ENCODE measurements at places on chromosomes 4 and X.

DNA sequence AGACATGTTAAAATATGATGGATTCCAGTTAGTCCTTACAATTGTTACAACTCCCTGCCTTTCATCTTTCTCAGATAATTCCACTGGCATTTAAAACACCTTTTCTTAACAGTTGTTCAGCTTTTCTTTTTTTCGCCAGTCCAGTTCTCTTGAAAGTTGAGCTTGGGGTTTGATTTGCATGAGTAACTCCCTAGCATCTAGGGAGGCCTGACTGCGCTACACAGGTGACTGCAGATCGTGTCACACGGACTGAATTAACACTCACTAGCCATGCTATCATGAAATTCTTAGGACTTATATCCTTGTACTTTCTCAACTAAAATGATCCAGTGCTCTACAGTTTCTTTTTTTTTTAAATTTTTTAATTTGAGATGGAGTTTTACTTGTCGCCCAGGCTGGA, 69.8 kb downstream of the ARHGAP24 start:
- no peak for DNase-seq

GRCh38 chr4:145930592-145930991, 8.0 kb downstream of the ZNF827 start:
- DNase-seq, result no peak

DNA sequence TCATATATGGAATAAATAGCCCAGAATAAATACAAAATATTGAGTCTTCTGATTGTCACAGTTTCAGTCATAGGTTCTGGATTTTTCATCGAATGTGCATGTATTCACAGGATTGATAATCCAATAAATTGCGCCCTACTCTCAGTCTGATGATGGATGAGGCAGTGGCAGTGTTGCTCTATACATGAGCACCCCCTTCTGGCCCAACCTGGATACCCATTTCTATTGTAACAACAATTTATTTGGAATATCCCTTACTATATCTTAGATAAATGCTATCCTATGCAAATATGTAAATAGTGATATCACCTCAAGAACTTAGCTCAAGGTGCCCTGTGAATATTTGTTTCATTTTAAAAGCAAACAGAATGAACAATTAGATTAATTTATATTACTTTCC, 733.7 kb upstream of the PABPC4L start:
- DNase-seq, result no peak

DNA sequence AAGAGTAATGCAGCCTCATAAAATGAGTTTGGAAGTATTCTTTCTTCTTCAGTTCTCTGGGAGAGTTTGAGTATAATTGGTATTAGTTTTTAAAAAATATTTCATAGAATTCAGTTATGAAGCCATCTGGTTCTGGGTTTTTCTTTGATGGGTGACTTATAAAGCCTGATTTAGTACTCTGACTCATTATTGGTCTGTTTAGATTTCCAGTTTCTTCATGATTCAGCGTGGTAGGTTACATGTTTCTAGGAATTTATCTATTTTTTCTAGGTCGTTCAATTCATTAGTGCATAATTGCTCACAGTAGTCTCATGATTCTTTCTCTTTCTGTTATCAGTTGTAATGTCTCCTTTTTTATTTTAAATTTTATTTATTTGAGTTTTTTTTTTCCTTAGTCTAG, 111.2 kb downstream of the CEP44 start:
- DNase-seq, result no peak

DNA sequence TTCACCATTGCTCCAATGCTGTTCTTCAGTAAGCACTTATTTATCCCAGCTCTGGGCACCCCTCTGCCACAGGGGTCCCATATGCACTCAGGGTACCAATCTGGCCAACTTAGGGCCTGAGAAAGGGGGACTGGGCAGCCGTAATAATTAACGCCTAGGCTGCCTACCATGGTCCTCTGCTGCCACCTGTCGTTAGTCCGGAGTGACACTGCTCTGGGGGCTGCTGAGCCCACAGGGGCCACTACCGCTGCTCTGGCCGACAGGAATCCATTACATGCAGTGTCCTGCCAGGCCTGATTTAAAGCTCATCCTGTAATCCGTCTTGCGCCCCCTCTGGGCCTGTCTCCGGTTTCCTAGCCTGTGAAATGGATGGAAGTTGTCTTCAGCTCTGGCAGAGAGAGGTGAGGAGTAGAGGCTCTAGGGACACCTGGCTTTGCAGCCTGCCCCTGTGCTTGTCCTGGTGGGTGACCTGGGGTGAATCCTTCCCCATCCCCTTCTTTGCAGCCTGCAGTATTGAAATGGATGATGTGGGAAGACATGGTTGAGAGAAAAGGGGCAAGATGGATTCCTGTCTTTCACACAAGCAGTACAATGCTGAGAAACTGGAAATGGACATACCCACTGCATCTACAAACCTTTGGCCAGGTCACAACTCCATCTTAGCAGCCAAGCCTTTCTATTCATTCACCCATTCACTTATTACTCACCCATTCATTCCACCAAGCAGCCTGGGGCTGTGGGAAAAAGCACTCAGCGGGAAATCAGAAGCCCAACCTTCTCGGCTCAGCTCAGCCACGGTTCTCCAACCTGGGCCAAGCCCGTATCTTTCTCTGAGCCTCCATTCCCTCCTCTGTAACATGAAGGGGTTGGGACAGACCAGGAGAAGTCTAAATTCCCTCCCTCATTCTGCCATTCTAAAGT, 116.3 kb upstream of the NALF2 start:
- DNase-seq, result no peak

- no peak for DNase-seq
These were observed 9.3 kb downstream of the CCDC160 start for GRCh38 chrX:134246282-134246681.

DNA sequence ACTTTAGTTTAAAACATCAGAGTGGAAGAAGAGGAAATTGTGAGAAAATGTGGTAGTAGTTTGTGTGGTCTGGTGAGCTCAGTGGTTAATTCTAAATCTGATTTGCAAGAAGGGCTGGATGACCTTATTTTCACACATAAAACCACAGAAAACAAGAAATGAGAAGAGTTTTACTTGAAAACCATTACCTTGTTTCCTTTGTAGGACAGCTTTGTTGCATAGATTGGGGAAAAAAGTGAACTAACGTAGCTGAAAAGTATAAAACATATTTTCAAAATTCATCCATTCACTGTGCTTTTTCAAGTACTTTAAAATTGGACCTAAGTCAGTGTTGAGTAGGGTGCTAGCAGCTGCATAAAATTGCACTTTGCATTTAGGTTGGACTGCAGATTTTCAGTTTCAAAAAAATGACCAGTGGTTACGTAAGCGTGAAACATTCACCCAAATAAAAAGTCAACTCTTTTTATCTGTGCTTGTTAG, 211.3 kb downstream of the ARHGAP10 start:
- DNase-seq, result no peak

DNA sequence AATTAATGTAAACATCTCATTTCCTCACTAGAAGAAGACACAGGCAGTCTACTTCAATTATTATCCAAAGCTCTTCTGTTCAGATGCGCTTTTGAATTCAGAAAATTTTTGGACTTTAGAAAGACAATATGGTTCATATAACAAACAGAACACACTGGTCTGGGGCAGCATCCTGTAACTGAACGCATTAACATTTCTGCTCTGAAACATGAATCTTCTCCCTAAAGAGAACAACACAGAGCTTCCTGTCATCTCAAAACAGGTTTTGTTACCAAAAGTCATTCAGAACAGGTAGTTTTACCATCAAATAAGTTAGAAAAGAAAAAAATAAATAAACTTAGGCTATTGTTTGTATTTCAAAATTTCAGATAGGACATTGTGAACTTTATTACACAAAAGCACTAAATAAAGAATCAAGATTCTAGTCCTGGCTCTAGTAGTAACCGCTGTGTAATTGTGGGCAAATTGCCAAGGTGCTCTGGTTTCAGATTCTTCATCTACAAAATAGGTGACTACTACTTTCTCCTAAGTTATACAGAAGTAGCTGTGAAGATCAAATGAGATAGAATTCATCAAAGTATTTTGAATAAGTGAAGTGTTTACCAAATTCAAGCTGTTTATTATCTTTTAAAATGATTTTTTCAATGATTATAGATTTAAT, 252.3 kb upstream of the RASGEF1B start:
- DNase-seq, result no peak

GRCh38 chr4:112975567-112976355, 73.7 kb upstream of the ANK2 start:
- no peak for DNase-seq

DNA sequence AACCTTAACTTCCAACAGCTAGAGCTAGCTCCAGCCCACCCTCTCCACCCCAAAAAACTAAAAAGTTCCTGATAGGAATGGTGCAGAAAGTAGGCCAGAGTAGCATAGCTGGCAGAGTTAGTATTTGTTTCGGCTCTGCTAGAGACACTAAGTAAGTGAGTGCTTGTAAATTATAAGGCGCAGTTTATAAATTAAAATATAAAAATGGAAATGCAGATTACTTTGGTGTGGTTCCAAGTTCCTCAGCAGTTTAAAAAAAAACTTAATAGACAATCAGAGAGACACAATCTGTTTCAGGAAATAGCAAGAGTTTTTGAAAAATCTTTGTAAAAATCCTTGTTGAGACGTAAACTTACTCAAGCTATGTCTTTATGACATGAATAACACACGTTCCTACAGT, 2.8 kb upstream of the LGI2 start:
- no peak for DNase-seq

GRCh38 chrX:125202591-125203248, 117.0 kb upstream of the TEX13C start:
- DNase-seq, result no peak

DNA sequence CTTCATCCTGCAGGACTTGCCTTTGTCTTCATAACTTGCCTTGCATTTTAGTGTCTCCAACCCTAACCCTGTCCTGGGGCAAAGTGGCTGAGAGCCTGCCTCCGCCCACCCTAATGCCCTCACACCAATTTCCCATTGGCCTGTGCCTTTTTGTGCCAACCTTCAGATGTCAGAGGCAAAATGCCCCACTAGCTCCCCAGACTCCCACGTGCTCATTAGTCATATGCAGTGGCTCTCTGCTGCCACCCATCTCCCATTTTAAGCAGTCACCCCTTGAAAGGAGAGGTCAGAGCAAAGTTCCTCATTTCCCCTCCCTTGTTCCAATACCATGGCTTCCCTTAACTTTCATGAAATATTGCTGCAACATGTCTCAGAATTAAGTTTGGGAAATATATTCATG, 74.8 kb upstream of the PASD1 start:
- no peak for DNase-seq

- no peak for DNase-seq
These were observed 137.0 kb upstream of the SMIM31 start for GRCh38 chr4:164616961-164617360.

DNA sequence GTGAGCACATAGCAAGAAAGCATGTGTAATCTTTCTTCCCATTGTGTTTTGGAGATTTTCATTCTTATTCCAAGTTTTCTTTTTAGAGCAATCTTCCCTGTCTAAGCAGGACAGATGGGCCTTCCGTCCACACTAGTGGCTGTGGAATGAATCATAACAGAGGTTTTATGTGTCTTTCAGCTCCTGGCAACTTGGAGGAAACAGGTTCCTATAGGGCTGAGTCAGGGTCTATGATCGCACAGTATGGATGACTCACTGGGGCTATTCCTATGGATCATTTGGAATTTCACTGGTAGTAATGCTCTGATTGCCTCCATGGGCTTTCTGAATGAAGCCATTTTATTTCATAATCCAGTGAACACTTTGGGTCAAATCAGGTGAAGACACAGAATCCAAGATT, 51.8 kb upstream of the CBLL2 start:
- DNase-seq, result no peak

- DNase-seq, result no peak
These were observed 138.4 kb downstream of the SCFD2 start for GRCh38 chr4:53227451-53227850.

GRCh38 chr4:122784261-122784660, 42.4 kb upstream of the FGF2 start:
- no peak for DNase-seq

GRCh38 chr4:119207051-119207450, 5.5 kb upstream of the USP53 start:
- DNase-seq, result no peak

DNA sequence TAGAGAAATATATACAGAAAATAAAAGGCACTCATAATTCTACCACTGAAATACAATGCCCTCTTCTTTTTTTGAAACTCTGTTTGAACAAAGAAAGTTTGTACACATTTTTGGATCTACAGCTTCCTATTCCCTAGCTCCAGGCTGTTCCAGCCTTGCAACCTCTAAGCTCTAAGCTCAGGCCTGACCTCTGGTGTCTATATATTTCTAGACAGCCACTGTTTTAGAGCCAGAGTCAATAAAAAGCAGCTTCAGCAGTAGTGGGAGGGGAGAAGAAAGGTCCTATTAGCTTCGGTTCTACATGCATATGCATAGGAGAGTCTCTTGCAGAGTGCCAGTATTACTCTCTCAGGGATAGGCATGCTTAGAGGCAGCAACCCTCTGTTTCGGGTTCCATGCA, 39.7 kb downstream of the CLDN2 start:
- no peak for DNase-seq

DNA sequence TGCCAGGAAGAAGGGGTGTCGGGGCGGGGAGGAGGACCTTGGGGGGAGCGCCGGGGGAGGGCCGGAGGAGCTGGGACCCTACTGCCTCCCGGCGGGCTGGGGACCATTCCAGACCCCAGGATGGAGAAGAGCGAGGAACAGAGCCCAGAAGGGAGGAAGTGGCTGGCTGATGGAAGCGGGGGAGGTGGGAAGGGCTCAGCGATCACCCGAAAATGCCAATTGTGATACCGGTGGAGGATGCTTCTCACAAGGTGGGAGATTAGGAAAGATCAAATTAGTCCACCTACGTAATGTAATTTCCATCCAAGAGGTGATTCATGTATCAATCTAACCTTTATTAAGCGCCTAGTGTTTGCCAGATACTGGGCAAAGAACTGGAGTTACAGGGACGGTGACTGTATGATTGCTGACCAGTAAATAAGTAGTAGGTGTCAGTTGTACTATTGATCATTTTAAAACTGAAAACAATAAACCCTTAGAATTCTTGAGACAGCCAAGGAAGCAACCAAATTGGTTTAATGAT, 452 bp upstream of the RAI2 start:
- DNase-seq, result no peak

DNA sequence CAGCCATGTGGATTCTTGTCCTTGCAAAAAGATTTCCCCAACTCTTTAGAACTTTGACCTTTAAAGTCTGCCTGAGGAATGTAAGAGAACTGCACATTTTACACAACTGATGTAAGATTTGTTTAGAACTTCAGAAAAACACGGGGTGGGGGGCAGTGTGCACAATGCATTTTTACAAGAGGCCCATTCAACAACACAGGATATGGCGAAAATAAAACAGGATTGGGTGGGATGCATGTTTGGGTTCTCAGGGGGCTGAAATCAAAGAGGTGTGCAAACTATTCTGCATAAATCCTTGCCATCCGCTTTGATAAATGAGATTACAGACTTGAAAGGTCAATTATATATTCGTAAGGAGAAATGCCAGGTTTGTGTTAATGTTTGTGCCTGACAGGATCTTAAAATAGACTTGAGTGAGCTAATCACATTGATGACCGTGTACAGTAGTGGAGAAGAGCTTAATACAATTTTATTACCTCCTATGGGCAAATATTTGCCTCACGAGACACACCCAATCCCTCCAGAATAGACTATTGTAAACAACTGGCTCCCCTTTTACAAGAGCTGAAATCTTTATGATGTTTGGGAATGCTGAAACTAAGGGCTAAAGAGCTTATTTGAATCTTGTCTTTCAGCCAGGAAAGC, 184.1 kb upstream of the LEF1 start:
- DNase-seq, result no peak

- no peak for DNase-seq
These were observed 24.2 kb downstream of the HAUS3 start for GRCh38 chr4:2217726-2218125.
